ENCODE measurements at places on chromosomes 4 and X.

- DNase-seq, result peak; percentile 54
Measured at GRCh38 chr4:87973283-87974169, 2.0 kb upstream of the SPP1 start.

DNA sequence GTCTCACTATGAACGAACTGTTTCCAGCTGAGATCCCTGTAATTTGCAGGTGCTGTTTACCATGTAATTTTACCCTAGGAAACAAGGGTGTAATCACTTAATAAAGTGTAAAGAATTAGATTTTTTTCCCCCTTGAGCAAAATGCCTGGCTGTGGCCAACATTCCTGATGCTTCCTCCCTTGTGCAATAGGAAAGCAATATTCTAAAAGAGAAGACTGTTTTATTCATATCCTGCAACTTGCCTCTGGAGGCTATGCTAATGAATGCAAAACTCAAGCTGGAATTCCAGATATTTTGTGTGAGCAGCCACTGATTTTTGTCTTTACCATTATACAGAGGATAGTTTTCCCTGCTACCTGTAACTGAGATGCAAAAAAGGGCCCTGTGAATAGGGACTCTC lies 98.0 kb downstream of the AWAT2 start:
- DNase-seq, result no peak

- DNase-seq, result no peak
Measured at GRCh38 chr4:128639541-128640270, 169.8 kb upstream of the JADE1 start.

GRCh38 chr4:164716901-164717300 lies 37.0 kb upstream of the SMIM31 start:
- DNase-seq, result peak; percentile 6

- DNase-seq, result no peak
Measured at GRCh38 chrX:140432346-140433175, 72.3 kb downstream of the SOX3 start.

DNA sequence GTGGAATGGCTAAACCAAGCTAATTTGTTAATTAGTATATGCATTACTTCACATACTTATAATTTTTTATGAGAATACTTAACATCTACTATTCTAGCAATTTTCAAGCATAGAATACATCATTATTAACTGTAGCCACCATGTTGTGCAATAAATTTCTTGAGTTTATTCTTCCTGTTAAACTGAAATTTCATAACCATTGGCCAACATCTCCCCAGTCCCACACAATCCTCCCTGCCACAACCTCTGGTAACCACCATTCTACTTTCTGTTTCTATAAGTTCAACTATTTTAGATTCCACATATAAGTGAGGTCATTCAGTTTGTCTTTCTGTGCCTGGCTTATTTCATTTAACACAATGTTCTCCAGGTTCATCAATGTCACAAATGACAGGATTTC lies 208.5 kb downstream of the PPP4R3C start:
- no peak for DNase-seq

DNA sequence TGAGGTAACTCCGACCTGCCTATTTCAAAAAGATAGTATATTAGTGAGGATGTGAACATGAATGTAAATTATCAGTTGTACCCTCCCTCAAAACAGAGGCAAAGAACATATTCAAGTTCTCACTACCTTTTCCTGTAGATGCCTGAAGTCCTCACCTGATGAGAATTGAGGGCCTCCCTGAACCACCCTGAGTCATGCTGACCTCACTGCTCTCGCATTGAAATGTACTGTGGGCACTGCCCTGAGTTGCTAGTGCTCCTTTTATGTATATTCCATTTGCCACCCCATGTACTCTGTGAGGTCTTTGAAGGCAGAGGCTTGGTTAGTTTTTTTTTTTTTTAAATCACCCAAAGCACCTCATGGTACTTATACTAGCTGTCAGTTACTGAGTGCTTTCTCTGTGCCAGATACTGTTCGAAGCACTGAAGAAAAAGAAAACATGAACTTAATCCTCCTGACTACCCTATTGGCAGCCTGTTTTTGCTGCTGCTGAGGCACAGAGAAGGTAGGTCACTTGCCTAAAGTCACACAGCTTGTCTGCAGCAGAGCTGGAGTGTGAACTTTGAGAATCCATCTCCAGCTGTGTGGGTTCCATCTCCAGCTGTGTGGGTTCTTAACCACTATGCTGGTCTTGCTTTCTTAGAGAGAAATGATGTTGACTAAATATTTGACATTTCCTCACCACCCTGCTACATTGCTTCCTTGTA lies 253.1 kb upstream of the GPC4 start:
- DNase-seq, result no peak

DNA sequence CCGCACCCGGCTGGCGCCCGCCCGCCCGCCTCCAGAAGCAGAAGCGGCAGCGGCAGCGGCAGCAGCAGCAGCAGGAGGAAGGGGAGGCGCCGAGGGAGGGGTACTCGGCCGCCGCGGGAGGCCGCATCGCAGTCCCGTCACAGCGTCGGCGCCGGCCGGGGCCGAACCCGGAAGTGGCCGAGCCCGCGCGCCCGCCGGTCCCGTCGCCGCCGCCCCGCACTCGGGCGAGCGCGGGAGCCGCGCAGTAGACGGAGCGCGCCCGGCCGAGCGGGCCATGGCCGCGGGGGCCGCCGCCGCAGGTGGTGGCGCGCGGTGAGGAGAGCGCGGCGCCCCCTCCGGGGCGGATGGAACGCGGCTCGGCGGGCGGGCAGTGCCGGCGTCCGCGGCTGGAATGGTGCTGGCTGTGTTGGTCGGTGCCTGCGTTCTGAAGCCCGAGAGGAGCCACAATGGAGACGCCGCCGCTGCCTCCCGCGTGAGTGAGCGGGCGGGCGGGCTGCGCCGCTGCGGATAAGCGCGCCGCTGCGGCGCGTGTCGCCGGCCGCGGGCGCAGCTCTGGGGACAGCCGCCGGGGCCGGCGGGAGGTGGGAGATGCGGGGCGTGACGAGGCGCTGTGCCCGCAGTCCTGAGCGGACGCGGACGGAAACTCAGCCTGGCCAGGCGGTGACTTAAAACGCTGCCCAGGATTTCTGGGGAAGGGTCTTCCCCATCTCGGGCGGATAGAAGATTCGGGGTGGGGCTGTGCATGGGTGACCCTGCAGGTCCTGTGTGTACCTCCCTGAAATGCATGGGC lies at the start of gene KLHL2:
Gene KLHL2 (plus strand): TSS at position 131 of the 790 bp plus-strand sequence. CDS start 316 bp downstream, at position 447.
- peak; percentile 83 for DNase-seq

- DNase-seq, result peak; percentile 7
Measured at GRCh38 chrX:31590581-31591114, 518.8 kb upstream of the FTHL17 start.

GRCh38 chr4:25098964-25099891 lies 61.0 kb downstream of the SEPSECS start:
- no peak for DNase-seq

DNA sequence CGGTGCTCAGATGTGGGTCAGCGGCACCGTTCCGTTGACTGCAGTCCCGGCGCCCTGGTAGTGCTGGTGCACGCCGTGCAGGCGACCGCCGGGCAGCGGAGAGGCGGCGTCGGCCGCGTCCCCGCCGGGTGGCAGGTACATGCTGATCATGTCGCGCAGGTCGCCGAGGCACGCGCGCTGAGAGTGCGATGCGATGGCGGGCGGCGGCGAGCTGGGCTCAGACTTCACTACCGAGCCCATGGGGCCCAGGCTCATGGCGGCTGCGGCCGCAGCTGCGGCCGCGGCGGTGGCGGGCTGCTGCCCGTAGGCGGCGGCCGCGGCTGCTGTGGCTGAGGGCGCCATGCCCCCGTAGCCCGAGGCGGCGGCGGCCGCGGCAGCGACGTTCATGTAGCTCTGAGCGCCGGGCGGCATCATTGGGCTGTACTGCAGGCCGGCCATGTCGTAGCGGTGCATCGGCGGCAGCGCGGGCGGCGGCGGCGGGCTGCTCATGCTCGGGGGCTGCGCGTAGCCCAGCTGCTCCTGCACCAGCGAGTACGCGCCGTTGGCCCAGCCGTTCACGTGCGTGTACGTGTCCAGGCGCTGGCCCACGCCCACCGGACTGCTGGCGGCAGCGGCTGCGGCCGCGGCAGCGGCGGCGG lies 1.0 kb downstream of the SOX3 start:
- no peak for DNase-seq

DNA sequence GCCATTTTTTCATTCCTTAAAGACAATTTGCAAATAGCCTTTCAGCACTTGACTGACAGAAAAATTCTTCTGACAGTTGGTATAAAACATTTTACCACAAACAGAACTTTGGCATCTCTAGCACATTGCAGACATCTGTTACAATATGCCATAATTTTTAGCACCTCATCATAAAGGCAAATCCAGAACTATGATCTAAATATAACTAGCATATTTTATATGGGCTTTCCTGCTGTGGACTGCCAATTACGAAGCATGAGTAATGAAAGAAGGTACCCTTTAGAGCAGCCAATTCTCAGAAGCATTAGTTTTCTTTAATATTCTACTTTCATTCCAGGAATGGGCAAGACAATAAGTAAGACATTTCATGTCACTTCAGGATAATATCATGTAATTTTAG lies 647.4 kb upstream of the GALNT7 start:
- DNase-seq, result no peak

- no peak for DNase-seq
Measured at GRCh38 chr4:139567159-139567870, 11.3 kb upstream of the SETD7 start.
